ENCODE measurements at places on chromosomes 16 and 17.

GRCh38 chr17:45950888-45951287 is 48.2 kb upstream of the STH start:
- DNase-seq = no peak

GRCh38 chr17:32479074-32479617 is 7.6 kb upstream of the CDK5R1 start:
- no peak for DNase-seq

GRCh38 chr17:27807567-27808470 is 7.5 kb upstream of the NOS2 start:
- peak; percentile 72 for DNase-seq

- DNase-seq = no peak
These were observed 29.9 kb downstream of the AXIN1 start for GRCh38 chr16:322476-323143.

DNA sequence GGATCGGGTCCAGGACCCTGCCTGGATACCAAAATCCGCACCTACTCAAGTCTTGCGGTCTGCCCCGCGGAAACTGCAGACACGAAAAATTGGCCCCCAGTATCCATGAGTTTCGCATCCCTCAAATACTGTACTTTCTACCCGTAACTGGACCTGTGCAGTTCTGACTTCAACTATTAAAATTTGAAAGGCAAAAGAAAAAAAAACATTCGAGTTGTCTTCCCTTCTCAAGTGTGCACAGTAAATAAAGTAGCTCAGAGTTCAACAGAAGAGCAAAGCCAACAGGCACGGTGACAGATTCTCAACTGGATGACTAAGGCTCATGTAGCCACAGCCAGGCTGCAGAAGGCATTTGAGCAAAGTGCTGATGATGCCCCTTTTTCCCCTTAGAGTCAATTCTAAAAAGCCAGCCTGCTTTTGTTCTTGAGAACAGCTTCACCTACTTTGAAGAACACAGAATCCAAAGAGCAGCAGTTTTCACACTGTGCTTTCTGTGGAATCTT is 32.5 kb downstream of the MARF1 start:
- DNase-seq = no peak

GRCh38 chr16:67460168-67460567 is 20.8 kb downstream of the ATP6V0D1 start:
- DNase-seq = no peak

DNA sequence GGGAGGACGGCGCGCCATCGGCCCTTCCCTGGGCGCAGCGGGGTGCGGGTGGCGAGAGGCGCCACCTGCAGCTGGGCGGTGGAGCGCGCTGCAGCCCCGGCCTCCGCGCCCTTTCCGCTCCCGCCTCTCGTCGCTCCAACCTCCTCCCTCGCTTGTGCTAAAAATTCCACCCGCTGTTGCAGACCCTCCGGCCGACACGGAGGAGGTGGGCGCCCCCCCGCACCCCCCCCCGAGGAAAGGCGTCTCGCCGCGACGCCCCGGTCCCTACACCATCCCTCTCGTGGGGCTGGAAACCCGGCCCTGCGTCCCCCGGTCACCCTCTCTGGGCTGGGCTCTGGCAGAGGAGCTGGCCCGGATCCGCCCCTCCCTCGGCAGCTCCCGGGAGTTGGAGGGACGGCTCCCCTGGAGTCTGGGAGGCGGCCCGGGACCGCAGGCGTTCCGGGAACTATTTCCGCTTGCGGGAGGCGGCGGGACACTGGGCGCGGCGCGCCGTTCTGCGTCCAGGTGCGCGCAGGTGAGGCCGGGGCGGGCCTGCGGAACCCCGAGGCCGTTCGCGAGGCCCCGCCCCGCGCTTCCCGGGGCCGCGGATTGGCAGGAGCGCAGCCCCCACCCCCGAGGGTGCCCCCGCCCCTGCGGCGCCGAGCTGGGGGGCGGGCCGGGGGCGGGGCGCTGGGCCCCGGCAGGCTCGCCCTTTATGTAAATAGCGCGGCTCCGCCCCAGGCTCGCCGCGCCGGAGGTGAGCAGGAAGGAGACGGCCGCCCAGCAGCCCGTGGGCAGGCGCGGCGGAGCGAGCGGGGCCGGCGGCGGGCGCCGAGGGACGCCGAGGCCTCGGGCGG is at the start of gene LLGL2:
Gene LLGL2, plus strand, starts transcription at position 728 of the 836 bp plus-strand sequence. CDS start 17,730 bp downstream, outside the sequence.
- peak; percentile 92 for DNase-seq

DNA sequence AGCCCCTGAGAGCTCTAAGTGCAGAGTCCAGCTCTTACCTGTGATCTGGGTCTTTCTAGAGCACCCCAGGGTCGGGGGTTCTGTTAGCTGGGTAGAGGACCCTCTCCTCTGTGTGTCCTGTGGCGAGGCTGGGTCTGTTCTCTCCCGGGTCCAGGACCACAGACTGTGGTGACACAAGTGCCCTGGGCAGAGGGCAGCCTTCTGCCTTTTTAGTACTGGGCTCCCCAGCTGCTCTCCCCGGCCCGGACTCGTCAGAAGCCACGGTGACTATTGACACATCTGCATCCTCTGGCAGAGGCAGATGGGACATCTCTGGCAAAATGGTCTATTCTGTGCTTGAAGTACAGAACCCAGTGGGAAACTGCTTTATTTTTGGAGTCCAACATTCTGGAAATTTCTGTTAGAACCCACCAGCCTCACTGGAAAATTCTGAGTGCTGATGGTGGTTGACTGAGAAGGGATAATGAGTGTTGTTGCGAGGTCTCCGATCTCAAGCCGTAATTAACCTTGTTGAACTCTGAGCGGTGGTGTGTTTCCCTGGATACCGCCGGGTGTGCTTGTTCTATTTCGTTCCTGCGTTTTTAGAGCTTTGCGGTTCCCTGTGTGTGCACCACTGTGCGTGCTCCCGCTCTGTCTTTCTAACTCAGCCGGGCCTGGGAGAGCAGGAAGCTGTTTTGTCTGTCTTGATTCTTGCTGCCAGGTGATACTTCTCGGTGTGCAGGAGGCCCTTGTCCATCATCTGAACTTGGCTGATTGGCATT is 26.0 kb upstream of the NUDT16L1 start:
- DNase-seq = no peak

DNA sequence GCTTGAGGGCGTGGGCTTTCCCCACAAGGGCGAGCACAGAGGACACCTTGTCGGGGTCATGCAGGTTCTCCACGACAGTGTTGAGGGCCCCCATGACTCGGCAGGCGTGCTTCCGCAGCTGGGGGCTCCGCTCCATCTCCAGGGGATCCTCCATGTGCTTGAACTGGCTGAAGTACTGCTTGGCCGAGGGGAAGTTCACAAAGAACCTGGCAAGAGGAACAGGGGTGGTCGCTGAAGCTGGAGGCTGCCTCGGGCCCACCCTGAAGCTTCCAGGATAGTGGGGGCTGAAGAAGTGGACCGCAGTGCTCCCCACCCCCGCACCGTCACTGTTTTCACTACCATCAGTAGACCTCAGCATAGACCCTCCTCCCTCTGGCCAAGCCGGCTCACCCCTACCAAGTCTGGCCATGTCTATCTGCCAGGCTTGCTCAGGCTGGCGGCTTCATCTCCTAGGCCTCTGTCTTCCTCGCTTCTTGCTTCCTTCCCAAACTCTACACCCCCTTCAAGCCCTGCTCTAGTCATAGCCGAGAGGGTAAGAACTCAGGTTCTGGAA is 5.9 kb downstream of the CYGB start:
- no peak for DNase-seq

- DNase-seq = no peak
These were observed 4.1 kb downstream of the USH1G start for GRCh38 chr17:74918906-74919305.

GRCh38 chr17:76543482-76543825 is 3.6 kb downstream of the PRCD start:
- DNase-seq = no peak

GRCh38 chr16:30942426-30942806 is 6.5 kb upstream of the ORAI3 start:
- DNase-seq = no peak

GRCh38 chr17:9729034-9729650 is 62.2 kb downstream of the DHRS7C start:
- DNase-seq = no peak

GRCh38 chr16:4055748-4056147 is 60.5 kb downstream of the ADCY9 start:
- DNase-seq = no peak

GRCh38 chr17:68249354-68249765 is 1.5 kb downstream of the AMZ2 start:
- peak; percentile 18 for DNase-seq

GRCh38 chr17:43791589-43791988 is 11.4 kb downstream of the CFAP97D1 start:
- DNase-seq = no peak

DNA sequence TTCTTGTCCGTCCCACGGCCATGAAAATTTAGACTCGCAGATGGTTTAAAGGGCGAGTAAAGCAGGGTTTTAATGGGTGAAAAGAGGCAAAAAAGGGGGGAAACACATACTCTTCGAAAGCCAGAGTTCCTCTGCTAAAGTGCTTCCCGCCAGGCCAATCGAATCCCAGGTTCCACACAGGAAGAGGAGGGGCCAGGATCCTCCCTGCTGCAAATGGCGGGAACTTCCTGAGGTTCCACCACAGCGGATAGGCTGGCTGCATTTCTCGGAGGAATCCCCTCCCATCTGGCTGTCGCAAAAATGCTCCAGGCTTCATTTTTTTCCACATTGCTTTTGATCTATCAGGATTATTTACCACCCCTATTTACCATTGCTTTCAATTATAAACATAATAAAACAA is 670.1 kb upstream of the CA10 start:
- DNase-seq = no peak
